ENCODE measurements at places on chromosomes 1 and 21. TPM values are rescaled to one million over a fixed set of nuclear protein-coding genes. Genes with fewer than 3 reads are reported as not detected.

The TLR5 gene
- total RNA-seq, result 0.53 TPM

The TNFRSF18 gene
- 0.58 TPM for total RNA-seq

DNA sequence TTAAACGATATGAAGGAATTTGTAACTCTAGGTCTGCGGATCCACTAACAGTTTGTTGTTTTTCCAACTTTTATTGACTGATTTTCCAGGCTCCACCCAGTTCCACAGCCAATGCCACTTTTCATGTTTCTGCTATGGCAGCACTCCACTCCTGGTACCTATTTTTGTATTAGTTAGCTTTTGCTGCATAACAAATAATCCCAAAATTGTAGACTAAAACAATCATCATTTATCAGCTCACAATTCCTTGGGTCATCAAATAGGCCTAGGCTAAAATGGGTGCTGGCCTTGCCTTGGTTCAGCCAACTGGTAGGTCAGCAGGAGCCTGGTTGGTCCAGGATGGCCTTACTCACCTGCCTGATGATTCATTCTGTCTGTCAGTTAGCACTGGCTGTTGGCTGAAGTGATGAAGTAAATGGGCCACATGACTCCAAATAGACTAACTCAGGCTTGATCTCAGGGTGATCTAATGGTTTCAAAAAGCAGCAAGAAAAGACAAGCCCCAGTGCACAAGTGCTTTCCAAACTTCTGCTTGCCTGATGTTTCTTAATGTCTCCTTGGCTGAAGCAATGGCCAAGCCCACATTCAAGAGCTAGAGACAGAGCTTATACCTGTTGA lies 3.2 kb upstream of the C8B start:
- no peak for DNase-seq

The OR10J1 gene
- total RNA-seq, result not detected

DNA sequence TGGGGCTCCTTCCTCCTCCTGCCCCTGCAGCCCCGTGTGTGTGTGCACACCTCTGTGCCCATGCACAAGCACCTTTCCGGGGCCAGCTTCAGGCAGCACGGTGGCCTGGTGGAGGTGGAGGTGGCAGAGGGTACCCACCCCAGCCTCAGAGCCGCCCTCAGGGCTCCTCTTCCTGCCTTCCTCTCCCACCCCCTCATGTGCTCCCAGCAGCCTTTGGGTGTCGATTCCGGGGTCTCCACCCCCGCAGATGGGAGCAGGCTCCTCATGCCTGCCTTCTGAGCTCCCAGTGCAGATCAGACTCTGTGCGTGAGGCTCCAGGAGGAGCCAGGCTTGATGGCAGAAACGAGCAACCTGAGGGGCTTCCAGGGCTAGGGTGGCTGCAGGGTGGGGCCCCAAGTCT lies 29.2 kb upstream of the PLCH2 start:
- DNase-seq, result no peak

DNA sequence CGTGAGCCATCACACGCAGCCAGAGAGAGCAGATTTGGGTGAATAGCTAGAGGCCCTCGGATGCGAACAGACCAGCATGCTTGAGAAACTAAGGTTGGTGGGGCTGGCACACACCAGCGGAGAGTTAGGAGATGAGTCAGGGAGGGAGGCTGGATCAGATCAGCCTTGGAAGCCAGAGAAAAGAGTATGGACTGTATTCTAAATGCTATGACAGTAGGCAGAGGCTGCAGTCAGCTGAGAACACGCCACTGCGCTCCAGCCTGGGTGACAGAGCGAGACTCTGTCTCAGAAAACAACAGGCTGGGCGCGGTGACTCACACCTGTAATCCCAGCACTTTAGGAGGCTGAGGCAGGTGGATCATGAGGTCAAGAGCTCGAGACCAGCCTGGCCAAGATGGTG lies 4.0 kb upstream of the PLEKHM2 start:
- DNase-seq, result no peak

DNA sequence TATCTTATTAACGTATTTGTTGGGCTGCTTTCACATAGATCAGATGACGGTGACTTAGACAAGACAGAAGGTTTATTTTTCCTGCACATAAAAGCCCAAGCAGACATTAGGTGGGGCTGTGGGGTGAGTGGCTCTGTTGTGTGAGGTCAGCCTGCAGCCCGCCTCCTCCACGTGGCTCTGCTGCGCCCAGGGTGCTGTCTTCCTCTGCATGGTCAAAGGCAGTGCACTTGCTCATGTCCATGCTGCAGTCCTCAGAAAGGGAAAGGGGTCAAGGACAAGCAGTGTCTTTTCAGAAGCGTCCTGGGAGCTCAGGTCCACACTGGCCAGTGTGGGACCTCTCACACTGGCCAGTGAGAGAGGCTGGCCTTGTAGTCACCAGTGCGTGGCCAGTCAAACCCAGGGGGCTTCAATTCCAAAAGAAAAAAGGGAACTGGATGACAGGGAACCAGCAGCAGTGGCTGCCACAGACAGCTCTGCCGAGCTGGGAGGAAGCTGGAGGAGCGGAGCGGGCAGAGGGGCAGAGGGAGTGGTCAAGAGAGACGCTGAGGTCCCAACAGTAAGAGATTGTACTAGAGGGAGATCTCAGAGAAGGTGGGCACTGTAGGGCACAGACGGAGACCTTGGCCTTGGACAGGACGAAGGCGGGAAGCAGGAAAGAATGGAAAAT lies 35.9 kb upstream of the SLC45A1 start:
- DNase-seq, result no peak

The FMOD gene
- 0.93 TPM for total RNA-seq

GRCh38 chr21:28737674-28738419 lies 254.8 kb downstream of the LTN1 start:
- DNase-seq, result no peak

GRCh38 chr1:186146974-186147373 lies 228.1 kb downstream of the TPR start:
- no peak for DNase-seq

The PRKACB gene
- 43.3 TPM for total RNA-seq

GRCh38 chr1:204996981-204997380 lies 46.0 kb upstream of the CNTN2 start:
- DNase-seq, result no peak

- no peak for DNase-seq
Observed at GRCh38 chr1:1680912-1681273, 11.7 kb downstream of the SLC35E2B start.

DNA sequence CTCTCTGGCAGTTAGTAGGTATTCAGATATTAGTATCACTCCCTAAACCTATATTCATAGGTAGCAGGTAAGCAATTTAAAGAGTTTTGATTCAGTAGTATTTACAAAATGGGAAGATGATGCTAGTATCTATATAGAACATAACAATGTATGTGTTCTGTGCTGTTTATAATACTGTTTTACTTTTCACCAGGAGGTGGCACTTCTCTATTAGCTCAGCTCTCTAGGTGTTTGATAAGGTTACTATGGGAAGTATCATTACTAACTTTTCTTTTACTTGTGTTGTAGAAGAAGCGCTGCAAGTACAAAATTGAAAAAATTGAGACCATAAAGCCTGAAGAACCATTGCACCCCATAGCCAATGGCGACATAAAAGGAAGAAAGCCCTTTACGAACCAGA lies 49.4 kb upstream of the FASLG start:
- DNase-seq, result no peak

GRCh38 chr1:218476385-218476784 lies 131.2 kb downstream of the TGFB2 start:
- no peak for DNase-seq

- DNase-seq, result no peak
Observed at GRCh38 chr1:2555634-2556276, 416 bp upstream of the TNFRSF14 start.

GRCh38 chr1:60503266-60503925 lies 429.8 kb upstream of the C1orf87 start:
- DNase-seq, result no peak

- DNase-seq, result no peak
Observed at GRCh38 chr1:50570066-50570468, 146.8 kb upstream of the DMRTA2 start.

DNA sequence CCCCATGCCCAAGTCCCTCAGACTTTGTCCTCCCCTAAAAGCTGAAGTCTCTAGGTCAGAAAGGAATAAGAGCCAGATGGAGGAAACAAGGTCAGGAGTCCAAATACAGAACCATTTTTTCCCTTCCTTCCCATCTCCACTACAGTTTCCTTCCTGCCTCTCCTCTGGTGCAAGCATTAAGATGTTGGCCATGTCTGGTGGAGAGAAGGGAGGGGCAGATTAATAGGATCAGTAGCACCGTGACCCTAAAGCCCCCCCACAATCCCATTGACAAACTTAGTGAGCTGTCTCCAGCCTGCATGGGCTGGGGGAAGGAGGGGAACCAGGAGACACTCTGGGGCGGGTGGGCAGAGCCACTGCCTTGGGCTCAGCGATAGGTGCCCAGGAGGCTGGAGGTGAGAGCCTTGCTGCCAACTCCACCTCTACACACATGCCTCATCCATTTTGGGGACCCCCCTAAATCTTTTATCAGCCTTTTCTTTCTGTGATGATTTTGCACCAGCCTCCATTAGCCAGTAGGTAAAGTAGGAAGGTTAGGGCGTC lies 59.8 kb downstream of the RHBG start:
- DNase-seq, result no peak

GRCh38 chr21:14864211-14865021 lies 200.4 kb downstream of the NRIP1 start:
- peak; percentile 64 for DNase-seq

GRCh38 chr1:22969304-22969709 lies 3.4 kb downstream of the LACTBL1 start:
- peak; percentile 31 for DNase-seq

DNA sequence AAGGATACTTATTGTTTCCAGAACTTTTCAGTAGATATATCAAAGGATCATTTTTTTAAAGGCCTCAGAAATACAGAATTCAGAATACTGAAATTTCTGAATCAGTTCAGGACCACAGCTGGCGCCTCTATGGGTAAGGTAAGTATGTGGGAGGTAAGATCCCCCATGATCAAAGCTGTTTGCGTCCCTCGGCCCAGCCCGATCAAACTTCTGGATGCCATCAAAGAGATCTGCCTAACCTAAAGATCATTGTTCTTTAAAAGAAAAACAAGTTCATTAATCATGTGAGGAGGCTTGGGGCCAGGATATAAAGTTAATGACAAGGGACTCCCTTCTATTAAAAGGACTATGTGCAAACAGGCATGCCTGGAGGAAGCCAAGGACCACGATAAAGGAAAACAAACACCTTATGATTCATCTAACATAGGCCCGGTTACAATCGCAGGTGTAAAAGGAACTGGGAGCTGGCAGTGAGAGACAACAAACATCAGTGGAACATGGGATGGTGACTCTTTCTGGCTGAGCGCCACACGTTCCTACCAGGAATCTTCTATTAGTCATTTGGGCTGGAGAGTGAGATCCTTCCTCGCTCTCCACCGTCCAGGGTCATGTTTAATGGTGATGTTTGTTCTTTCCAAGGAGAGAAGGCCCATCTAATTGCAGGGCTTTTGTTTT lies 2.8 kb upstream of the BACE2 start:
- no peak for DNase-seq

DNA sequence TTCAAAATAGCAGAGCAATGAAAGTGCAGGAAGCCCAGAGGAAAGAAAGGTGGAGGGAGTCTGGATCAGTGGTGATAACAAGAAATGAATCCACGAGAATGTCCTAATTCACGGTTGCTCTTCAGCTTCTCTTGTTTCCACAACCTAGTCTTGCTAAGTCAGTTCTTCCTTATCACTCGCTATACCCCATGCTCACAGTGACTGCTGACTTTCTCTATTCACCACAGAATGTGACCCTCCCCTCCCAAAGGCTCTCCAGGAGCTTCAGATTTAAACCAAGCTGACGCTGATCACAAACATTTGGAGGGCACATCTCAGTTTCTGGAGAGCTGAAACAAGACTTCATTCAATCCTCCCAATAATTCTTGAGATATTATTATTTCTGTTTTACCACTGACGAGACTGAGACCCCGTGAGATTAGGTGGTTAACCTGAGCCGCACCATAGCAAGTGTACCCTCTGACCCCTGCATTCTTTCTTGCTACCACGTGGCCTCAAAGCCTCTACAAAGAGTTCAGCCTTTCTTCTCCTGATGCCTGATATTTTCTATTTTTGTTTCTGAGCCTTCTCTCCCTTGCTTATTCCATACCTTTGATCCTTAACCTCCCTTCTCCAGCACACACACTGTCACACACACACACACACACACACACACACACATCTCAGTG lies 10.7 kb upstream of the CCN1 start:
- no peak for DNase-seq

DNA sequence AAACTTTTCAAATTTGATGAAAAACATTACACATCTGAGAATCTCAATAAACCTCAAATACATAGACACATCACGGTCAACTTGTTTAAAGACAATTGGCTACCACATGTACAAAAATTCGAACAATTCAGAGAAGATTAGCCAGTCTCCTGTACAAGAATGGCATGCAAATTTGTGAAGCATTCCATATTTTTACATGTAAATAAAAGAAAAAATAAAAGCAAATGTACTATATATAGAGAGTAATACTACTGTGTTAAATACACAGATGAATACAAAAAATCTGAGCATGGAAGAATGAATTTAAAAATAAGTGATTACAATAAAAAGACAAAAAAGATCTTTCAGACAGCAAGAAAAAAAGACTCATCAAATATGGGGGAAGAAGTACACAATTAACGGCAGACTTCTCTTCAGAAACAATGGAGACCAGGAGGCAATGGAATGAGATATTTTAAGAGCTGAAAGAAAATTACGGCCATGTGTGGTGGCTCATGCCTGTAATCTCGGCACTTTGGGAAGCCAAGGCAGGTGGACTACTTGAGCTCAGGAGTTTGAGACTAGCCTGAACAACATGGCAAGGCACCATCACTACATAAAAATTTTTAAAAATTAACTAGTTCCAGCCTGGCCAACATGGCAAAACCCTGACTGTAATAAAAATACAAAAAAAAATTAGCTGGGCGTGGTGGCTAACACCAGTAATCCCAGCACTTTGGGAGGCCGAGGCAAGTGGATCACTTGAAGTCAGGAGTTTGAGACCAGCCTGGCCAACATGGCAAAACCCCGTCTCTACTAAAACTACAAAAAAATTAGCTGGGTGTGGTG lies 23.2 kb downstream of the HAX1 start:
- DNase-seq, result no peak

DNA sequence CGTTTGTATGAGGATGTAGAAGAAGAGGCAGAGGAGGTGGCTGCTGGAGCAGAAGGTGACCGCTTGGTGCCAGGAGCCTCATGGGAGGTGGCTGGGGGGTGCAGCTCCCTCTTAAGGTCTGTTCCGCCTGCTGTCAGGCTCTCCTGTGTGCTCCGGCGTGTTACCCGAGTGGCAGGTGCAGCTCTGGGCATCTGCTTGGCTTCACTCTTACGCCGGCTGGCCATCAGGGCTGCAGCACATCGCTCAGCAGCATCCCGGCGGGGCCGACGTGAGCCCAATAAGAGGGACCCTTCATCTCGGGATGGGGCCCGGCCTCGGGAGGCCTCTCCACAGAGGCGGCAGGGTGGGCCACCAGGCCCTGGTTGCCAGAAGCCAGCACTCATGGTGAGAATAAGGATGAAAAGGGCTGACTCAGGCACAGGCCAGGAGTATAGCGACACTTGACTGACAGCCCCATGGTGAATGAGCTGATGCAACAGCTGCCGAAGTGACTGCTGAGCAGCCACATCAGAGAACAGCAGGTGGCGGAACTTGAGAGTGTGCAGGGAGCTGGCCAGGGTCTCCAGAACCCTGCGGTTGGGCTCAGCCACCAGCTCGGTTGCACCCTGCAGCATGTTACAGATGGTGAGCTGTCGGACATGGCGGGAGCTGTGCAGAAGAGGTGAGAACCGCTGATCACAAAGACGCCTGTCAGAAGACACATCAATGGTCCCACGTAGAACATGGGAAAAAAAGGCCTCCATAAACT lies 17.5 kb downstream of the LRRC41 start:
- no peak for DNase-seq

The NTPCR gene
- 32.7 TPM for total RNA-seq

GRCh38 chr21:29342363-29342957 lies 43.7 kb downstream of the BACH1 start:
- peak; percentile 77 for DNase-seq

Data from glomerular endothelial cell (primary cell).